ENCODE measurements at places on chromosomes 3 and 15. TPM values are rescaled to one million over a fixed set of nuclear protein-coding genes. Genes with fewer than 3 reads are reported as not detected.

Gene GOLGA6L7
- not detected for total RNA-seq

Gene SKOR1
- not detected for total RNA-seq

Gene ST3GAL6
- total RNA-seq, result 67.2 TPM

Gene CYP1A2
- total RNA-seq, result not detected

Gene INO80
- 24.4 TPM for total RNA-seq

Gene RTP3
- total RNA-seq, result not detected

Gene SLC35G2
- 4.2 TPM for total RNA-seq

Gene GRK7
- total RNA-seq, result not detected

Gene CCNDBP1
- 21.7 TPM for total RNA-seq
